Activated naive CD8-positive, alpha-beta T cell treated with anti-CD3 and anti-CD28 coated beads for 36 hours (primary cell): ENCODE measurements at places on chromosomes 4 and X. TPM values are rescaled to one million over a fixed set of nuclear protein-coding genes. Genes with fewer than 3 reads are reported as not detected.

NEIL3 gene
- 15.2 TPM for total RNA-seq

PDCL2 gene
- total RNA-seq: not detected

AMMECR1 gene
- 11.6 TPM for total RNA-seq

SUPT20HL1 gene
- not detected for total RNA-seq

PCDH11X gene
- not detected for total RNA-seq

SSX2B gene
- total RNA-seq: not detected

PHOX2B gene
- total RNA-seq: not detected

CXXC4 gene
- not detected for total RNA-seq
